NCI-H526 treated with DMSO at 0.1 percent for 48 hours (cell line): ENCODE measurements at places on chromosomes 12 and 14.

GRCh38 chr12:94225506-94225905 is 77.1 kb downstream of the PLXNC1 start:
- no peak for DNase-seq

DNA sequence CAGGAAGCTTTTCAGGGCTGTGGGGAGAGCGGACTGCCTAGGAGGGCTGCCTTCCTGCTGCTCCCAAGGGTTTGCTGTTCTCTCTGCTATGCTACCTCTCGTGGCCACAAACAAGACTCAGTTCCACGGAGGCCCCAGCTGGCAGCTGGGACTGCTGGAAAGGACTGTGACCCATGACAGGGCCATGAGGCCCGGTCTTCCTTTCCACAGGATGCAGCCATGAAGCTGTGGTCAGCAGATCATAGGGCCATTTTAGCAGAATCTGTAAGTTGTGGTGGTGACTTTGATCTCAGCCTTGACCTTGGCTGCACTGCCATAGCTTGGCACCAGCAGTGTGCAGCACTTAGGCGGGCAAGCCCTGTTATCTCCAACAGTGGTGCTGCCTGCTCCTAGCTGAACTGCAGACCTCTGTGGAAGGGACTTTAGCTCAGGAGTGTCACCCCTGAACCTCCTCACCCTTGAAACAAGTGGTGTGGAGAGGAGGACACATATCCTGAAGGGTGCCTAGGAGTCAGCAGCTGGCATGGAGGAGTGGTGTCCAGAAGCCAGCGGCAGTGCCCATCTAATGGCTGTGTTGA is 12.3 kb downstream of the KRT80 start:
- no peak for DNase-seq

DNA sequence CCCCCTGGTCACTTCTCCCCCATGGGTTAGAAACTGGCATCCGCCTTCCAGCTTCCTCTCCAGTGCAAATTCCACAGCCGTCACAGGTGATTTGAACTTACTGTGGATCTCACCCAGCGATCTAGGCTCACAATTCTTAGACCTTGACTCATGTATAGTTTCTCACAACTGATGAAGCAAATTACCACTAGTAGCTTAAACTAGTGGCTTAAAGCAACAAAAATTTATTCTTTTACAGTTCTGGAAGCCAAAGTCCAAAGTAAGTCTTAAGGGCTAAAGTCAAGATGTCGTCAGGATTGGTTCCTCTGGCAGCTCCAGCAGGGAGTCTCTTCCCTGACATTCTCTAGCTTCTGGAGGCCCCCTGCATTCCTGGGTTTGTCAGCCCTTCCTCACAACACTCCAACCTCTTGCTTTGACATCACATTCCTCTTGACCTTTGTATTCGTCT is 117.4 kb downstream of the KTN1 start:
- DNase-seq: no peak

DNA sequence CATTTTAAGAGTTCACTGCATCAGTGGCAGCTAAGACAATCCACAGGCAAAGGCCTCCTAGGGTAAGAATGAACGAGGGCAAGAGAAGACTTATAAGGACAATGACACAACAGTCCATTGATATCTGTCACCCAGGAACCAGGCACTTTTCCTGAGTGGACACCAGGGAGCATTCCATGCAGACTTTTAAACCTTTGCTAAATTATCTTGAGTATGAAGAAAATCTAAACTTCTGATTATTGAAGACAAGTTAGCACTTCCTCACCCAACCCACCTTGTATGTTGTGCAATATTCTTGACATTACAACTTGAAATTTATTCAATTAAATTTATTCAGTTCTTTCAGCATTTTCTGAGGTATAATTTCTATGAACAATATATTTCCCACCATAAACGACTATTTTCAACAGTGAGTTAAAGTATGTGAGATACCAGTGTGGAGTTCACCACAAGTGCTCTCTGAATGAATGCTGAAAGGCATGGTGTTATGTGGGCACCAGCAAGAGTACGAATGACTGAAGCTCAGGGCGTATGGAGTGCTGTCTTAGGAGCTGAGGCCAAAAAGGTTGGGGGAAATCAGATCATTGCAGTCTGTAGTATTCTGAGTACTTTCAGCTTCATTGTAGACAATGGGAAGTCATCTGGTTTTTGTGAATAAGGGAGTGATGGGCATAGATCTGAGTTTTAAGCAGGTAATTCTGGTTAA is 124.3 kb upstream of the LMNTD1 start:
- DNase-seq: no peak

GRCh38 chr14:74531467-74531866 is 37.9 kb downstream of the ISCA2 start:
- no peak for DNase-seq

DNA sequence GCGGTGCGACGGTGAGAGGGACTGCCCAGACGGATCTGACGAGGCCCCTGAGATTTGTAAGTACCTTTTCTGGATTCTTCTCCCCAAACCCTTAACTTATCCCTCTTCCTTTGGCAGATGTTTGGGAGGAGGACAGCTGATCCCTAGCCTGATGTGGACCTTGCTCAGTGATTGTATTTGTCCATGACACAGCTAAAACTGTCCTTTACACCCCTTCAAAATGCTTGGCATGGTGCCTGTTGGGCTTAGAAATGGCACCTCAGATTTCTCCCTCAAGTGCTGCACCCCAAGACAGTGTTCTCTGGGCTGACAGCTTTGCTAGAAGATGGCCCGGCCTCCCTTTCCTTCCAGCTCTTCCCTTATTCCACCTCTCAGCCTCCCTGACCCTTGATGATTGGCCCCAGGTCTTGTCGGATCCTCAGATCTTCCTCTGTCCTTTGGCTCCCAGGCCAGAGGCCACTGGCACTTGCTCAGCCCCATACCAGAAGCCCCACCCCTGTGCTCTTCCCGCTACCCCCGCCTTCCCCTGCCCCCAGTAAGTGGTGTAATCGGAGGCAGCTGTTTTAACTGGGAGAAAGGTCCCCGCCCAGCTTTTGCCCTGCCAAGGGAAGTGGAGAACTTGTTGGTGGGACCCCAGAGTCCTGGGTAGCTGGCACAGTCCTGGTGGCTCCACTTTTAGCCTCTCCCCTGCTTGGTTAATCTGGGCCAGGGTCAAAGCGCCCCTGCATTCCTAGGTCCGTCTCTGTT is 8.7 kb downstream of the LRP1-AS start:
- no peak for DNase-seq

DNA sequence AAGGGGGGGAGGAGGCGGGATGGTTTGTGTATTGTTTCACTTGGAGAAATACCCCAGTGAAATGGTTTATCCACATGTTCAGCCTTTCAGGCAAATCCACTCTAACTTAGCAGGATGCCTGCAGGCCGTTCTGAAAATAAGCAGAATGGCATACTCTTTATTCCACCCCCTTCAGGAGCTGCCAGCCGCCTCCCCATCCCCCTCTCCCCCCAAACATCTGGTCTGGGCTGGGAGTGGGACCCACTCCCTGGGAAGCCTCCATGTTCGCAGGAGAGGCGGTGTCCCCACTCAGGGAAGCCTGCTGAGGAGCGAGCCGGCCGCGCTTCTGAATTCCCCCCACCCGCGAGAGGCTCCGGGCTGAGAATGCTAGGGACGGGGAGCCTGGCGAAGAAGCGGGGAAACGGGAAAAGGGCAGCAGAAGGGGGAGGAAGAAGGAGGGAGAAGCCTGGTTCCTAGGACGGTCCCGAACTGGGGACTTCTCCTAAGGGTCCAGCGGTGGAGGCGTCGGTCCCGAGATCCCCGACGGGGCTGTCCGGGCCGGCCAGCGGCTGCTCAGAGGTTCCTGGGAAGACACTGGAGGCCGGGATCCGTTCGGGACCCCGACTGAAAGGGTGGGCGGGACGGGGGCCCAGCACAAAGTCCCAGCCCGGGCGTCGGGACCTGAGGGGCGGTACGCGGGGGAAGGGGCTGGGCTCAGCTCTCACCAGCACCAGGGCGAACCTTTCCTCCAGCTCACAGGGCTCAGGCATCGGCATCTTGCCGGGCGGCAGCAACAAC is 666 bp downstream of the FMNL3 start:
- no peak for DNase-seq
